NCI-H2081 (cell line): ENCODE measurements at places on chromosomes 6 and 20.

DNA sequence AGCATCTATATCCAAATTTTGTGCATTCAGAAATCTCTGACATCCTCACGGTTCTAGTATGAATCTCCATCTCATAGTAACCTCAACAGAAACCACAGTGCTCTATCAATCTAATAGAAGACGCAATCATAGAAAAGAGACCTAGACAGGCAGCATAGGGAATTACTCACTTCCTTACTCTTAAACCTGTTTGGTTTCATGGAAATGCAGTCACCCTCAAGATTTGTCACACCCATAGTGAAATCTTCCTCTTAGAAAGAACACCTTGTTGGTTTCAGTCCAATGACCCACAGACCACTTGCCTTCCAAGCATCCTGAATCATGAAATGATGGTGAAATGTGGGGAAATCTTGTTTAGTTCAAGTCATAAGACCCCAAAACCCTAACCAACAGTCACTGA is 166.1 kb upstream of the PRDM1 start:
- no peak for DNase-seq

GRCh38 chr20:14199111-14199510 is 138.3 kb downstream of the FLRT3 start:
- no peak for DNase-seq

GRCh38 chr6:169989594-169989993 is 238.2 kb downstream of the ERMARD start:
- no peak for DNase-seq

GRCh38 chr6:97841763-97842162 is 558.7 kb upstream of the MMS22L start:
- no peak for DNase-seq

GRCh38 chr6:115899730-115900282 is 160.9 kb downstream of the FRK start:
- DNase-seq, result no peak

DNA sequence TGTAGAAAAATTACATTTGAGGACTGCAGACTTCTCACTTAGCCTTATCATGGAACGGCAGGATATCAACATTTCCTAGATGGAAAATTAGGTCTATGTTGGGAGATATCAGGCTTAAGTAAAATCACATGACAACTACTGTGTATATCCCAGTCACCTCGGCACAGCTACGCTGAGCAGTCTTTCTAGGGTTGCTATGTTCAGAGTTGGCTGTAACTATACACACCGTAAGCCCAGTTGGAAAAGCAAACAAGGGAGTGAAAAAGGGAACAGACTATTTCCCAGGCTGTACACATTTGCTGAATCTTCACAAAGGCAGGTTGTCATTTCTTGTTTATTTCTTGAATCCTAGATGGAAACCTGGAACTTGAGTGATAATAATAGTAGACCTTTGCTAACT is 80.7 kb upstream of the PTPRK start:
- DNase-seq, result no peak

DNA sequence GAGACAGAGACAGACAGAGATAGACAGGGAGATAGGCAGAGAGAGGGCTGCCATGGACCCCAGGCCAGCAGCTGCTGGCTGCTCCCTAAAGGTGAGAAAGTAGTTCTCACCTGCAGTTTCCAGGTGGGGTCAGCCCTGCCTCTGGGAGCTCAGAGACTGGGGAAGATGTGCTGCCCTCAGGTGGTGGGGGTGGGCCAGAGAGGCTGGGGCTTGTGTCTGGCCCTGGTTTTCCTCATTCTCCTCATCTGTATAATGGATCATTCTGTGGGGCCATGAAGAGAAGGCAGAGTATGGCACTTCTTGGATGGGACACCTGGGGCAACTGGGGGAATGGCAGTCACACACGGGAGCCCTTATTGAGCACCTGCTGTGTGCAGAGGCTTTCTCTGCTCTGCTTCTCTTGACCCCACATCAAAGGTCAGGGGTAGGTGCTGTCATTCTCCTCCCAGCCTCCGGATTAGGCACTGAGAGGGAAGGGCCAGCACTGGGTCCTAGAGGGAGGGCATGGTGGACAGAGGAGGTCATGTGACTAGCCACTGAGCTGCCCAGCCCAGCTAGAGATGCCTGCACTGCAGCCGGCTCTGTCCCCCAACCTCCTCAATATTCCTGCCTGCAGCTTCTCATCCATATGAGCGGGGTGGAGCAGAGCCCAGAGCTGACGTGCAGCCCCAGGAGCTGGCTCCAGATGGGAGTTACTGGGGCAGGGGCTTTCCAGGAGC is 4.1 kb downstream of the ANGPT4 start:
- no peak for DNase-seq
